ENCODE measurements at places on chromosomes 3 and 15.
A peak's percentile ranks its signal among the peaks of the same experiment; 100 is the strongest.

DNA sequence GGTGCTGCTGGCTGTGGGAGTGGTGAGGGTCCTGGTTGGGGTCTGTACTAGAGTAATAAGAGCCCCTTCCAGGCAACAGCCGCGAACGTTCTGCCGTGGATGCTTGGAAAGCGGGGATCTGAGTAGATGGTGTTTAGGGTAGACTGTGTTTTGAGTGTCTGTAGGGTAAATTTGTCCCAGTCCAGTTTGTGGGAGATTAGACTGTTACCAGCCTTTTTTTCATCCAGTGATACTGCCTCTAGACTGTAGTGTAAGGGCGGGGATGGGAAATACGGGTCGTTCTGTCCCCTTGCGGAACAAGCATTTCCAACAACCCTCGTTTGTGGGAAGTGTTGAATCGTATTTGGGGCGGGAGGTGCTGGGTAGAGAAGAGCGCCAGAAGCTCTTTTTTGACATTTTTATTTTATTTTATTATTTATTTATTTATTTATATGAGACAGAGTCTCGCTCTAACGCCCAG, 424 bp downstream of the HAUS2 start:
- peak; percentile 18 for DNase-seq

- DNase-seq = no peak
These were observed 32.3 kb downstream of the NKIRAS1 start for GRCh38 chr3:23884481-23884880.

DNA sequence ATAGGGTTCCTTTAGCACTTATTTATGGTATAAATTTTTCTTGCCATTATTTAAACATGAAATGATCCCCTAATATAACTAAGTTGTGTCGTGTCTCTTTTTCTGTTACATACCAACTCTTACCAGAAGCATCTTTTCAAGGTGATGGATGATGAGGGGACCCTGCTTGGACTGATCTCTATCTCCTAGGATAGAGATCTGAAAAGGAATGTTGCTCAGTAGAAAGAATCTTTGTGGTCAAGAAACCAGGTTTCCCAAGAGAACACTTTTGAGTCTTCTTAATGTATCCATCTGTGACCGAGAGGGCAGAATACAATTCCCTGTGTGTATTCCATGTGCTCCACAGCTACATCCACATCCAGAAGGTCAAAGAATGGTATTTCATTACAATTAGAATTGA, 409.7 kb downstream of the MAGI1 start:
- no peak for DNase-seq

GRCh38 chr3:112519424-112520001, 20.2 kb upstream of the BTLA start:
- DNase-seq = peak; percentile 49

DNA sequence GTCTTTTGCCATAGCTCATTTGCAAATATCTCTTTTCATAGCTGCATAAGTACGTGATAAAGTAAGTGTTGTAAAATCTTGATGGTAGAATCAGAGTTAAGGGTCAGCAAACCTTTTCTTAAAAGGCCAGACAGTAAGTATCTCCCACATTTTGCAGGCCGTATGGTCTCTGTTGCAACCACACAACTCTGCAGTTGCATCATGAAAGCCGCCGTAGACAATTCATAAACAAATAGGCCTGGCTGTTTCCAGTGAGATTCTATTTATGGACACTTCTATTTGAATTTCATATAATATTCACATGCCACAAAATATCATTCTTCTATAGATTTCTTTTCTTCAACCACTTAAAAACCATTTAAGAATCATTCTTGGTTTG, 248.5 kb downstream of the TLE3 start:
- no peak for DNase-seq

DNA sequence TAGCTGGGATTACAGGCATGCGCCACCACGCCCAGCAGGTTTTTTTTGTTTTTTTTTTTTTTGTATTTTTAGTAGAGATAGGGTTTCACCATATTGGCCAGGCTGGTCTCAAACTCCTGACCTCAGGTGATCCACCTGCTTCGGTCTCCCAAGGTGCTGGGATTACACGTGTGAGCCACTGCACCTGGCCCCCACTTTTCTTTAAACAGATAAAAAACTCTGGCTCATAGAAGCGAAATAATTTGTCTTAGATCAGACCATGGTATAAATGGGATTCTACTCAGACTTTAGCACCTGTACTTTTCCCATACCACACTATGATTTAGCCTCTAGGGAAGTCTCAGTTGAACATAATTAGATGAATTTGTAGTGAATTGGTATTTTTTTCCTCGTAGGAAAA, 182.4 kb downstream of the AKAP13 start:
- DNase-seq = no peak

DNA sequence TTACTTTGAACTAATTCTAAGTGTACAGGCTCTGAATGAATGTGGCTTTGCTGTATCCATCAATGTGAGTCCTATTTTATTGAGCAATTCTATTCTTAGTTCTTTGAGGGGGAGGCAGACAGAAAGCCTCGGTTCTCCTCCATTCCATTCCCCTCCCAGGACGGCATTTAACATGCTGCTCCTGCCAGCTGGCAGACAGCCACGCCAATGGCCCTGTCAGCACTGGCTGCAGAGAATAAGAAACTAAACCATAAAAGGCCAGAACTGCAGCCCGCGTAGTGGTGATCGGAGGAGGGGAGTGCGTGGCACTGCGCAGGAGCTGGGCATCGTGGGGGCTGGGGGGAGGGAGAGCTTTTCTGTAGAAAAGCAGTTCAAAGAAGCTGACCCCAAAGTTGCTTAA, 76.0 kb upstream of the HACD2 start:
- no peak for DNase-seq

GRCh38 chr3:58502872-58503271, 11.0 kb downstream of the KCTD6 start:
- DNase-seq = no peak

- DNase-seq = peak; percentile 35
These were observed 3.0 kb upstream of the TNFAIP8L3 start for GRCh38 chr15:51097553-51098330.

- no peak for DNase-seq
These were observed 187.9 kb downstream of the MECOM start for GRCh38 chr3:169475576-169475975.

GRCh38 chr3:134847349-134847748, 52.3 kb downstream of the EPHB1 start:
- DNase-seq = no peak

- peak; percentile 42 for DNase-seq
These were observed 79.7 kb downstream of the FBN1 start for GRCh38 chr15:48565560-48566482.

- no peak for DNase-seq
These were observed 51.6 kb downstream of the QTRT2 start for GRCh38 chr3:114108137-114108536.

DNA sequence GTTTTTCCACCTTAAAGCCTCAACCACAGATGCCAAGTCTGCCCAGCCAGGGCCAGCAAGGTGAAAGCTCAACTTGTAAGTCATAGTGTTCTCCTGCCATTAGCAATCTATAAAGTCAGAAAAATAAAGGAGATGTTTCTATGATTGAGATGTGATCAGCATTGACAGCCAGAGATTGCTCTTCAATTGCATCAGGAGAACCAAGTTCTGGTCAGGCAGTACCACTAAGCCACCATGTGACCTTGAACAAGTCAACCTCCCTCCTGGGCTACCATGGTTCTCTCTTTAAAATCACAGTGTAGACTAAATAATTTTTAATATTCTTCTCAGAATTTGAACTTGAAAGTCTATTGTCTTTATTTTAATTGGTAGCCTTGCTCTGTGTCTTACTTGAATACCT, 220.3 kb upstream of the HES1 start:
- no peak for DNase-seq

GRCh38 chr15:89330119-89330518, 4.5 kb downstream of the POLG start:
- DNase-seq = no peak

DNA sequence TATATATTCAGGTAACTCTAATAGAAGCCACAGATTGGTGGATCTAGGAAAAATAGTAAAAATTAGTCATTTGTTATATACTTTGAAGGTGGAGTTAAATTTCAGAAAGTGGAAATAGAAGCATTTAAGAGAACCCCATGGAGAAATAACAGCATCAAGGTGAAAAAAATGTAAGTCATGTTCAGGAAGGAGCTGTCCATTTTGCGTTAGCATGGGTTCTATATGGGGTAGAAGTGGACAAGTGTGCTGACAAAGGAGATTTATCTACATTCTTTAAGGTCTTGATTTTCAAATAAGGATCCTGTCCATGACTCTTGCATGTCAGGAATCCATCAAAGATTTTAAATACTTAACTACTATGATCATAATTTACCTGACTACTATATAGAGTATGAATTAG, 50.2 kb upstream of the ROBO1 start:
- DNase-seq = no peak

GRCh38 chr3:121696186-121696585, 35.5 kb upstream of the HCLS1 start:
- no peak for DNase-seq

DNA sequence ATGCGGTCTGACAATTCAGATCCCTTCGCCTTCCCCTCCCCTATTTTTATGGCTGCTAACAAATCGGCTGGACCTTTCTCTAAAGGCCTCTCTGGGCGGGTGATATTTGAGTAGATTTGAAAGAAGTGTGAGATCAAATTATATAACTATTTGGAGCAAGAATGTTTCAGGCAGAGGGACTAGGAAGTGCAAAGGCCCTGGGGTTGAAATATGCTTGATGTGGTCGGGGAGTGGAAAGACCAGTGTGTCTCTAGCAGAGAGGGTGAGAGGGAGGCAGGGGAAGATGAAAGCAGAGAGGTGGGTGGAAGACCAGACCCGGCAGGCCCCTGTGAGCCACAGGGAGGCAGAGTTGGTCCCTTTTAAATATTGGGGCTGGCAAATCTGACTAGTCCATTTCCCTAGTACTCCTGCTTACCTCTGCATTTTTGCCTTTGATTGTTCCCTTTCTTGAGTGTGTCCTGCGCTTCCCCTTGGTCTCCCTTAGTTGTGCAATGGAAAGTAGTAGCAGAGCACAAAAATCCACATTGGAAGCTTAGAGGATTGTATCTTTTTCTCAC, 32.3 kb downstream of the SLCO3A1 start:
- DNase-seq = no peak

GRCh38 chr3:153591561-153592245, 429.7 kb downstream of the RAP2B start:
- DNase-seq = no peak

DNA sequence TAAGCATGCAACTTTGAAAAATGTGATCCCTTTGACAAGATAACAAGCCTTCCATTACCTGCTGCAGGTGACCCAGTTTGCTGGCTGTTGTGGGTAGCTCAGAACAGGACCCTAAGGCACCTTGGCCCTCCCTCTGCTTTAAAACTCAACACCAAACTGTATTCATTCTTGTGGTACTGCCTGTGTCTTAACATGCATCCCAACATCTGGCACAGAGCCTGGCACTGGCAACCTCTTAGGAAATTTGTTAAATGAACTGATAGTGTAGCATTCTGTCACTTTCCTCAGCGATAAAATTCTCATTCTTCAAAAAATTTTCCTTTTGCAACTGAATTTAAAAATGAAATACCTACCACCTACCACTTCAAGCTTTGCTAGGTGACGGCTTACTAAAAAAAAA, 287.3 kb upstream of the ADAMTS9 start:
- no peak for DNase-seq

DNA sequence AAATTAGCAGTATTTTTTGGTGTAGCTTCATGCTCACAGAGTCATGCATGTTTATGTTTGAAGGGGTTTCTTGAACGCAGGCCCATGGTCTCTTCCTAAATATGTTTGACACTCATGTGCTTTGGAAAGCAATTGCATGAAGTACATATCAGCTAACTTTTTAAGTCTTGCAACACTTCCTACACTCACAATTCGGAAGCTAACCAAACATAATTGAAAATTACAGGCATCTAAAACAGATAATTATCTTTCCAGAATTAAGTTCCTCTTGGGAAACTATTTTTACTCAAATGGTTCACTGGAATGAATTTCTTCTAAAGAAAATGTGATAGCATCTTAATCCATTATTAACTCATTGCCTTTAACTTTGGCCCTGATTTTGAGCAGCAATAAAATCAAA, 438.9 kb downstream of the RAP2B start:
- no peak for DNase-seq

DNA sequence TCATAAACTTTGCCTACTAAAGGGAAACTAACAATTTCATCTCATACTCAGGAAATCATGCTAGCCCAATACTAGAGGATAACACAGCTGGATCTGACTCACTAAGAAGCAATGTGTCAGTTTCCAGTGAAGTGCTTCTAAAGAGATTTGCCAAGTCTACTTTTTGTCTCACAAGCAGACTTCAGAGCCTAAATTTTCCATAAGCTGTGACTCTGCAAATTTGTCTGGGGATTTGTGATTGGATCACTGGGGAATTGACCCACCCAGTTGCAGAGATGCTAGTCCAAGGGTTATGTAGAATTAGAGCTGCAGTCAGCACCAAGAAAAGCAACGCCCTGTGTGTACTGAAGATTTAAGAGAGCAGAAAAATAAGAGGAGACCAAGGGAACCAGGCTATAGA, 647.1 kb downstream of the NTRK3 start:
- no peak for DNase-seq

DNA sequence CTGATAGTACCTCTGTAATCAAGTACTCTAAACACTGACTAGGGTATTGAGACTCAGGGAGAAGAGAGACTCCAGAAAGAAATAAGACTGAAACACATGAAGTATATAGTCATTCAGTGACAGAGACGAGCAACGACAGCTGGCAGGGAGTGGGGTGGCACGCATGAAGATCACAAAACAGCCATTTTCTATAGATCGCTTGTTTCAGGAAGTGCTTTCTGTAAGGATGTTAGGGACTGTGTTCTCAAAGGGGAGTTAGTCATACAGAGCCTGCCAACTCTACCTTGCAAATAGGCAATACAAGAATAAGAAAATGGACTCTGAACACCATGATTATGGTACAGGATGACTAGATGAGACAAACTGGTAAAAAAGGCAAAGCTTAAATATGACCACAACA, 139.5 kb downstream of the TBL1XR1 start:
- no peak for DNase-seq

DNA sequence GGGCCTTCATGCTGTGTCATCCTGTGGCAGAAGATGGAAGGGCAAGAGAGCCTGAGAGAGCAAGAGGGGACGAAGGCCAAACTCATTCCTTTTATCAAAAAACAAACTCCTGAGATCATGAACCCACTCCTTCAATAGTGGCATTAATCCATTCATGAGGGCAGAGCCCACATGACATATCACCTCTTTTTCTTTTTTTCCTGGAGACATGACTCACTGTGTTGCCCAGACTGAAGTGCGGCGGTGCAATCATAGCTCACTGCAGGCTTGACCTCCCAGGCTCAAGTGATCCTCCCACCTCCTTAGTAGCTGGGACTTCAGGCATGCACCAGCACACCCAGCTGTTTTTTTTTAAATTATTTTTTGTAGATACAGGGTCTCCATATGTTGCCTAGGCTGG, 92.0 kb upstream of the RNU6-1 start:
- DNase-seq = no peak
